Purkinje cell (primary cell): ENCODE measurements at places on chromosomes 7 and 10. TPM values are rescaled to one million over a fixed set of nuclear protein-coding genes. Genes with fewer than 3 reads are reported as not detected.

Gene EBF3
- polyA plus RNA-seq, result 12.1 and 16.4 TPM in 2 replicates

Gene SFTPA1
- not detected in 2 replicates for polyA plus RNA-seq

Gene ABCB1
- 0.62 and 1.0 TPM in 2 replicates for polyA plus RNA-seq

Gene SPDYE5
- 0.25 and 1.9 TPM in 2 replicates for polyA plus RNA-seq
